ENCODE measurements at places on chromosomes 4 and X.

- no peak for DNase-seq
Observed at GRCh38 chr4:23934223-23934622, 44.4 kb upstream of the PPARGC1A start.

GRCh38 chrX:153226344-153227185, 47.5 kb downstream of the MAGEA1 start:
- DNase-seq: peak; percentile 27

DNA sequence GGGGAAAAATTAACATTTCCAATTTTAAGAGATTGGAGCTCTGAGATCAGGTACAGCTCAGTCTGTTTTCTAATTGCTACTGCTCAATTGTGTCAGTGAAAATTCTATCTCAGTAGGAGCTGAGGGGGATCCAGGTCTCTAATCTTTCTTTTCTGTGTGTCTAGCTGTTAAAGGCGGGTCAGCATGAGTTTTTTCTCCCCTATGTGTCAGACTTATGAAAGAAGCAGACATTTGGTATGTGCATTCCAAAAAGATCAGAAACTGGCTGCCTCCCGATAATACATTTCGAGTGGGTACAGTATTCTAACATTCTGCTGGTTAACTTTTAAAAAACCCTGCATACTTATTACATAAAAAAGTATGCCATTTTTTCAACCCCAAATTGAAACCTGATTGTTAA, 72.4 kb downstream of the PCDH7 start:
- no peak for DNase-seq

GRCh38 chr4:177256950-177257349, 52.7 kb upstream of the NEIL3 start:
- DNase-seq: no peak

- no peak for DNase-seq
Observed at GRCh38 chrX:44494357-44494756, 48.3 kb downstream of the FUNDC1 start.

- no peak for DNase-seq
Observed at GRCh38 chr4:31051565-31051964, 331.4 kb downstream of the PCDH7 start.

GRCh38 chr4:77845929-77846328, 16.7 kb upstream of the MRPL1 start:
- no peak for DNase-seq

- DNase-seq: no peak
Observed at GRCh38 chrX:23317799-23318724, 16.6 kb upstream of the PTCHD1 start.

Data from HFF-Myc (cell line).